NCI-H82 (cell line): ENCODE measurements at places on chromosomes 3 and 15.

DNA sequence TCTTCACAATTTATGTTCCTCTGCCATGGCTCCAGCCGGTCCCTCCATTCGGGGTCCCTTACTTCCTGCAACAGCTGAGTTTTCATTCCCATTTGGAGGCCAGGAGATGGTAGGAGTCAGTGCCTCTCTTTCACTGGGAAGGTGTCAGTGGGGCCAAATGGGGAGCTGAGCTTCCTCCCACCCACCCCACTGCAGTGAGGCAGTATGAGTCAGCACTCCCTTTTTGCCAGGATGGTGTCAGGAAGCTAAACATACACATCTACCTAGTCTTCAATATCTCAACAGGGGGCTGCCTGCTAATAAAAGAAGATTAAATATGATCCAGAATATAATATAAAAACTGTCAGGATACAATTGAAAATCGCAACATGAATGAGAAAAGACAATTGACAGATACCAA lies 12.7 kb upstream of the ACTC1 start:
- peak; percentile 67 for DNase-seq

GRCh38 chr3:117885011-117885441 lies 1149.6 kb downstream of the IGSF11 start:
- DNase-seq: no peak

- DNase-seq: no peak
These were observed 138.9 kb upstream of the RARB start for GRCh38 chr3:25289156-25289555.

GRCh38 chr15:88623061-88623460 lies 1.9 kb downstream of the AEN start:
- DNase-seq: no peak

DNA sequence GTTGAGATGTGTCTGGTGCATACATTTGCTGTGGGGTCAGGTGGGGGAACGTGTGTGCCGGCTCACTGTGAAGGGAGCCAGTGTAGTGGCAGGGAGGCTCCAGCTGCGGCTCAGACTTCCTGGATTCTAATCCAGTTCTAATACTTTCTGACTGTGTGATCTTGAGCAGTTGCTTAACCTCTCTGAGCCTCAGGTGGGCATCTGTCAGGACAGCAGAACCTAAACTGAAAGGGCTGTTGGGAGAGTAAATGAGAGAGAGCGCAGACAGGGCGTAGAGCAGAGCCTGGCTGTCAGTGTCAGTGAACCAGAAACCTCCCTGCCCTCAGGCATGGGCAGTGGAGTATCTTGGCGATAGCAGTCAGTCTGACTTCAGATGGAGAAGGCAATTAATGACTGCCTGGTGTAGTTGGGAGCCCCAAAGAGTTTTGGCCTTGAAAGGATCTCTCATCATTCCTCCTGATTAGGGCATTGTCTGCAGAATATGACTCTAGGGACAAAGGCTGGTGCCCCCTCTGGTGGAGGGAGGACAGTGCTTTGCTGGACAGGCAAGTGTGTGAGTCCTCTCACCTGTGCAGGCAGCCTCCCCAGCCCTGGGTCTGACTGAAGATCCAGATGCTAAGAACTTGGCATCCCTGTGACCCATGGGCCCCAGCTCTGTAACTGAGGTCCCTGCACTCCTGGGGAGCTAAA lies 9.6 kb downstream of the KBTBD13 start:
- DNase-seq: peak; percentile 56

- DNase-seq: no peak
These were observed 93.2 kb downstream of the BCHE start for GRCh38 chr3:165744025-165744424.

DNA sequence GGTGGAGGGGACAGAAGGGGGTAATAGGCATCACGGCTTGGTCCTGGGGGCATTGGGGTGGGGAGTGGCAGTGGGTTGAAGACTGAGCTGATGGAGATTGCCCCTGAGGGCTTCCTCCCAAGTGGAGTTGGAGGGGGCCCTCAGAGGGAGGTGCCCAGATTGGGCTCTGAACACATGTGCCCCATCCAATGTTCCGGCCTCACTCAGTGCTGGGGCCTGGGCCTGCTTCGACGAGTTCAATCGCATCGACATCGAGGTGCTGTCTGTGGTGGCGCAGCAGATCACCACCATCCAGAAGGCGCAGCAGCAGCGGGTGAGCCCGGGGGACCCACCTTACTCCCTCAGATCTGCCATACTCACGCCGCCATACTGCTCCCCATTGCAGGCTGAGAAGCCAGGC lies 45.3 kb downstream of the DNAH1 start:
- no peak for DNase-seq

DNA sequence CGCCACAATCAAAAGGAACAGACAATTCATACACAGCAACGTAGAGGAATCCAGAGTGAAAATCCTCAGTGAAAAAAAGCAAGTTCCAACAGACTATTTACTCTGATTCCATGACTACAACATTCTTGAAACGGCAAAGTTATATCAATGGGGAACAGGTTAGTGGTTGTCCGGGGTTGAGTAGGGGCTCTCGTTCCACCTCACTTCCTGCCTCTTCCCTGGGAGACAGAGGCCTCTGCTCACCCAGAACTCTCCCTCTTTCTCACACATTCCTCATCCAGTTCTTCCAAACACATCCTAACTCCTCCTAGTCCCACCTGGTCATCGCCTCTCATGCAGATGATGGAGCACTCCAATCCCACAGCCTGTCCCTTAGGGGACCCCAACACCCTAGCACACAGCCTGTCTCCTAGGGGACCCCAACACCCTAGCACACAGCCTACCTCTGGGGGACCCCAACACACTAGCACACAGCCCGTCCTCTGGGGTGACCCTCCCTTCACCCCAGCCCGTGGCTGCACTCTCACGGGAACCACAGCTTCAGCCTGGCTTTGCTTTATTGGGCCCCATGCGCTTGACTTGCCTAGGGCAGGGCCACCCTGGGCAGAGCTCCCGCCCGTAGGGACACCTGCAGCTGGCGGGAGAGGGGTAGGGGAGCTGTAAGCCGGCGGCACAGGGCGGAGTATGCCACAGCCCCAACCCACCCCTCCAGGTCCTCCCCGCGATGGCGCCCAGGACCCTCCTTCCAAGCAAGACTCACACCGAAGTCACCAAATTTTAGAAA lies 5.2 kb downstream of the OCA2 start:
- no peak for DNase-seq

GRCh38 chr3:37862219-37862902 lies 681 bp downstream of the CTDSPL start:
- DNase-seq: peak; percentile 28

DNA sequence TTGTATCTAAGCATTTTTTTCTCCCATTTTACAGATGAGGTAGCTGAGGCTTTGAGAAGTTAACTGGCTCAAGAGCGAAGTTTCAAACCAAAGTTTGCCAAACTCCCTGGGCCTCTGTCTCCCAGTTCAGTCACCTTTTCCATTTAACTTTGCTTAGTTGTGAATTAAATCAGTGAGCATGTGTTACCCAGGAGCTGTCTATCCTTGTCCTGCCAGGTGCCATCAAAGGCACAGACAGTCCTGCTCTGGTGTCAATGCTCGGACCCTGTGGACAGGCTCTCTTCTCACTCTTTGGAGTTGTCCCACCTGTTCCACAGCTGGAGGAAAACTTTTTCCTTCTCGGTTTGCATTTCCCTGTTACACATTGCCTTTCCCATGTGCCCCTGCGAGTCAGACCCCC lies 8.6 kb downstream of the EPHB1 start:
- no peak for DNase-seq

DNA sequence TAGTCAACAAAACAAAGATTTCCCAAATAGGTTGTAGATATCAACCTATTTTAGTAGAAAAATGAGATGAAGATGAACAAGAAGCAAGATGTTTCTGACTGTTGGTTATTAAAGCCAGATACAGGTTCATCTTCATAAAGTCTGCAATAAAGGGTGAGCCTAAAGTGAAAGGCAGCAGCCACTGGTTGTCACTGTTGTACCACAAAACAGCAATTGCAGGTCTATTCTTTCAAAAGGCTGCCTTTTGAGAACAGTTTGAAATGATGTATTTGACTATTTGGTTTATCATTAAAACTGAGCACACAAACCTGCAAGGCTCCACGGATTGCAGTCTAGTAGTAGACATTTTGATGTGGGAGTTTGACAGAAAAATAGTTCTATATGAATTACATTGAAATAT lies 543.4 kb downstream of the GBE1 start:
- DNase-seq: peak; percentile 27

- peak; percentile 97 for DNase-seq
These were observed 19.9 kb upstream of the CACNA2D2 start for GRCh38 chr3:50523279-50523811.

DNA sequence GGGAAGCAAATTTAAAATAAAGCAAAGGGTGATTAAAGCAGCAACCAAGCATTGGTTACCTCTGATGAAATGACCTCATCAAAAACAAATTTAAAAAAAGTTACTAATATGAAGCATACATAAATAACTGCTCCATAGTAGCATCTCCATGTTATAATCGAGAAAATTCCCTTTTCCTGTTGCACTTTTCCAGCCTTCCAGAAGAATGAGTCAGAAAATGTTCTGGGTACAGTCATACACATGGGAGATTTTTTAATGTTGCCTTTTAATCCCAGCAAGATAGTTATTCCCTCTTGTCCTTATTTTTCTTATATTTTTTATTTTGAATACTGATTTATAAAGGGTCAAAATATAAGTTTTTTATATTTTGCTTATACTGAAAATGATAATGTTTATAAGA lies 2.6 kb upstream of the TMCO5A start:
- no peak for DNase-seq

- peak; percentile 91 for DNase-seq
These were observed 2.4 kb downstream of the MB21D2 start for GRCh38 chr3:192915304-192915703.

DNA sequence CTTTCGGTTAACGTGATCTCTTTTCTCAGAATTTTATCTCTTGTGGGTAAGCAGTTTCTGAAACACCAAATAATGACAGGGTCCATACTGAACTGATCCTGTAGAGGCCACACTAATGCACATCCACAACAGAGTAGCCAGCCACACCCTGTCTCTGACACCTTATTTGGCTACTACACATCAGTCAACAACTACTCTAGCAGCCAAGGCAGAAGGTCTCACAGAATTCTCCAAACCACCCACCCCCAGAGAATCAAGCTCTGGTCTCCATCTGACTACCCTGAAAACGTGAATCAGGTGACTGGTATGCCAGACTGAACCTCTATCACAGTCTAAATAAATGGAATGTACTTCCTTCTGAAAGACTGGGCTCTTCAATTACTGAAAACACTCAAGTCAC lies 38.0 kb downstream of the EDC3 start:
- DNase-seq: no peak

GRCh38 chr15:78804391-78804792 lies 6.9 kb downstream of the ADAMTS7 start:
- DNase-seq: no peak

DNA sequence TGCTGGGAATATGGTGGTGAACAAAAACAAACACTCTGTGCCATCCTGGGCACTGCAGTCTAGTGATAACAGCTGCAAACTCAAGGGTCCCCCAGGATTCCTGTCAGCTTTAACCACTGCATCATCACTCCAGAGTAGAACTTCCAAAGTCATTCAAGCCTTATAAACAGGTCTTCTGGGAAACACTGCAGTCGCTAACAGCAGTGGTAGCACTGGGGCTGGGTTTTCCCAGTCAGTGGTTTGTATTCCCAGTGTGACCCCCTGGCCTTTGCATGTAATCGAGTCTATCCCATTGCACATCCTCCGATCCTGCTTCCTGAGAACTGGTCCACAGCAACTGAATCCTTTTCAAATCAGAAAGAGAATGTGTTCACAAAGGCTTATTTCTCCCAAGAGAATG lies 623.5 kb downstream of the EDEM1 start:
- DNase-seq: no peak

GRCh38 chr15:32867313-32867626 lies 149.5 kb downstream of the GREM1 start:
- no peak for DNase-seq

DNA sequence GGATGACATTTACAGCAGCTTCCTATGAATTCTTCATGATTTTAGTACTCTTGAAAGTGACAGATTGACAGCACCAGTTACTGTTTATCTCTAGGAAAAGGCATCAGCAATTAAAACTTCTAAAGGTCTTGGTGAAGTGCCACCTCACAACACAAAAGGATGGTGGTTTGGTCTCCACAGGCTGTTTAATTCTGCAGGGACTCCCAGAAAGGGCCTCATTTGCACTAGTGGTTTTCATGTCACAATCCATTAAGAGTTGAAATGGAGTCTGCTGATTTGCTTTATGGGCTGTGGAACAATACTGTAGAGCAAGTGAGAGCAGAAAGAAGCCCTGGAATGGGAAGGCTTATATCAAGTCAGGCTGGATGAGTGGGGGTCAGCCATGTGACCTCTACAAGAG lies 225.3 kb upstream of the KCNMB2 start:
- DNase-seq: no peak

DNA sequence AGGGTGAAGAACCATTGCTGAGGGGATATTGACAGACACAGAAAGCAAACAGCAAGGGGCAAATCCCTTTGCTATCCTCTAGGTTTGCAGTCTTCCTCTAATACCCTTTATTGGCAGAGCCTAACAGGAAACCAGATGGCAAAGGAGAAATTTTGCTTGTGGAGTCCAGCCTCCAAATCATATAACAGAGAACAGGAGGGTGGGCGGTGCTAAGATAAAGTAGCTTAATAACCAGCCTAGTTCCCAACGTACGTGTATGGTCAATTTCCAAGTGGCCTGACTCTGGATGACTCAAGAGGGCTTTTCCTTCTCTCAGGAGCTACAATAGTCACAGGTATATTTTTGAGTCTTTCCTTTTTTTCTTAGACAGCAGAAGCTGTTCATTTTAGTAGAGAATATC lies 404.5 kb downstream of the PDCD6IP start:
- peak; percentile 98 for DNase-seq

DNA sequence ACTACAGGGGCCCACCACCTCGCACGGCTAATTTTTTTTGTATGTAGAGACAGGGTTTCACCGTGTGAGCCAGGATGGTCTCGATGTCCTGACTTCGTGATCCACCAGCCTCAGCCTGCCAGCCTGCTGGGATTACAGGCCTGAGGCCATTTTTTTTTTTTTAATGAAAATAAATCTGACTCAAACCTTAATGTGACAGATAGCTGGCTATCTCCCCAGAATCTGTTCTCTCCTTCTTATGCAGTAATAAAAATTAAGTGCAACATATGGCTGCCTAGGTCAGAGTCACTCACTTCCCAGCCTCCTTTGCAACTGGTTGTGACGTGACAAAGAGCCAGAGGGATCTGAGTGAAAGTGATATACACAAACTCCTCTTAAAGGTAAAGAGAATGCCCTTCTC lies 53.0 kb downstream of the ZNF148 start:
- DNase-seq: peak; percentile 86

DNA sequence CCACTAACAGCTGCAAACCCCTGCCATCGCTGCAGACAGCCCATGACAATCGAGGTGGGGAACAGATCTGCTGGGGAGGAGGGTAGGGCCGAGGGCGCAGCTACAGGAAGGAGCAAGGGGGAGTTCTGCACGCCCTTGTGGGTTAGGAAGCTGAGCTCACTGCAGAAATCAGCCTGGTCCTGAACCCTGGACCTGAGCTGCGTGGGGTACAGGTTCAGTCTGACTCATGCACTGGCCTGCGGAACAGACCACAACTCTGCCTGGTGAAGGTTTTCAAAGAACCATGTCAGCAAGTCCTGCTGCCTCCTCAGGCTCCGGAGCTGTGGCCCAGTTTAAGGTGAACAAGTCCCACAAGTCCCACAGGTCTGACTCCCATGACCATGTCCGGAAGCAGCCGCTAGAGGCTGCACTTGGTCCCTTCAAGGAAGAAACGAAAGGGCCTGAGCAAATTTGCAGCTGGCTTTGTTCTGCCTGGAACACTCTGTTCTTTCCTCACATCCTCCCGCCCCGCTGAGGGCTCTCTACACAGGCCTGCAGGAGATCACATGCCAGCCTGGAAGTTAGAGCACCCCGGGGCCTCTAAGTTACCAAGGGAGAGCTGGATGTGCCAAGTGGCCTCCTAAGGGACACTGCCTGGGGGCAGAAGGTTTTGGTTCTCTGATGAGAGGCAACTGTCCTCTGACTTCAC lies 49.4 kb upstream of the AKAP13 start:
- DNase-seq: peak; percentile 94
